ENCODE measurements at places on chromosomes 5 and 9. TPM values are rescaled to one million over a fixed set of nuclear protein-coding genes. Genes with fewer than 3 reads are reported as not detected.

C9orf72 gene
- 14.8 TPM for total RNA-seq

ALDH7A1 gene
- total RNA-seq, result 26.1 TPM

- DNase-seq, result no peak
Measured at GRCh38 chr5:93610581-93611272, 27.7 kb downstream of the NR2F1 start.

- DNase-seq, result no peak
Measured at GRCh38 chr5:72129725-72130124, 22.4 kb downstream of the MAP1B start.

- DNase-seq, result no peak
Measured at GRCh38 chr9:114851306-114851705, 45.5 kb upstream of the TNFSF15 start.

All from right cardiac atrium (tissue), 5 donors.